ENCODE measurements at places on chromosomes 3 and 15.

GRCh38 chr3:70982284-70982683 lies 601.2 kb downstream of the FOXP1 start:
- no peak for DNase-seq

GRCh38 chr3:116039651-116039985 lies 405.7 kb downstream of the LSAMP start:
- DNase-seq = no peak

DNA sequence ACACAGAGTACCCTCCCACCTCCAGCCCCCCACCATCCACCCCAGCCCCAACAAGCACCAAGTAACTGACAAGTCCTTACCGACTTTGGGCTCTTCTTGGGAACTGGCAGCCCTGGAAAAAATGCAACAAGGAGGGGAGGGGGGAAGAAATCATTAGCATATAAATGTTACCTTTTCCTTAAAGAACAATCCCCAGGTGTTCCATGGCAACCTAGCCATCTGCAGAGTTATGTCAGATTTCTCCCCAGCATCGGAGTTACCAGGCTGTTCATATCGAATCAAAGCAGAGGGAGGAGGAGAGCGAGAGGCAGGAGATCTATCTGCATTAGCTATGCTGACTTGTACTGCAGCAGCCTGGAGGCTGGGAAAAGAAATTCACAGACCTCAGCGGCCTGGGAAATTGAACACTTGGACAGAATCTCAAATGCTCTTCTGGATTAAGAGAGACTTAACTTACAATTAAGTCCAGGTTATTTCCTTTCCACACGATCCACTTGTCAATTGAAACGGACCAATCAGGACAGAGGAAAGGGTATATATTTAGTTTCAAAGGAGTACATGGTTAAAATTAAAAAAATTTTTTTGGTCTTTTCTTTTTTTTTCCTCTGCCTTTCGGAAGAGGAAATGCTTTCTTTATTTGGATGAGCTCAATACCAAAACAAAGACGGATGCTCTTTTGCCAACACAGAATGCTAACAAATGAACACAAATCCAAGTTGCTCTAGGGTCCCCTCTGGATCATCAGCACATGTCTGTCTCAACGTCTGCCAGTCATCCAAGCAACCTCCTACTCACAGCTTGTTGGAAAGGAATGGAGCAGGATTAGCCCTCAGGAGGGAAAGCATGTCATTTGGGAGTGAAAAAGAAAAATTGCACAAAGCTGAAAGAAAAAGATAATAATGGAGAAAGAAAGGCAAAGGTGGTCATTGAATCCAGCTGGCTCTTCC lies 637.1 kb downstream of the MAGI1 start:
- no peak for DNase-seq

DNA sequence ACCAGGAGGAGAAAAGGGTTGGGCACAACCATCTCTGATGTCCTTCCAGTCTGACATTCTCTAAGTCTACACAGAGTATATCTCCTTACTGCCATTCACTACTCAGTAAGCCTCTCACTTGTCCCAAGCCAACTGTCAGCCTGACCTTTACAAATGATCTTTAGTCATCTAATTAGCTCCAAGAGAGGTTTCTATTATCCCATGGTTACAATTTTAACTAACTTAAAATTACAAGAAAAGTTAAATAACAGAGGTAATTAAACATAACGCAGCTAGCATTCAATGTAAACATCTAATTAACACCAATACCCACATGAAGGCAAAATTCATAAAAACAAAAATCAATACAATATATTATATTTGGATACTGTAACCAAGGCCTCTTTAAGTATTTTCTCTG lies 126.9 kb downstream of the LSAMP start:
- no peak for DNase-seq

GRCh38 chr3:179956416-179956830 lies 80.3 kb downstream of the PEX5L start:
- no peak for DNase-seq

GRCh38 chr3:63933459-63933858 lies 21.3 kb upstream of the SCAANT1 start:
- DNase-seq = no peak

DNA sequence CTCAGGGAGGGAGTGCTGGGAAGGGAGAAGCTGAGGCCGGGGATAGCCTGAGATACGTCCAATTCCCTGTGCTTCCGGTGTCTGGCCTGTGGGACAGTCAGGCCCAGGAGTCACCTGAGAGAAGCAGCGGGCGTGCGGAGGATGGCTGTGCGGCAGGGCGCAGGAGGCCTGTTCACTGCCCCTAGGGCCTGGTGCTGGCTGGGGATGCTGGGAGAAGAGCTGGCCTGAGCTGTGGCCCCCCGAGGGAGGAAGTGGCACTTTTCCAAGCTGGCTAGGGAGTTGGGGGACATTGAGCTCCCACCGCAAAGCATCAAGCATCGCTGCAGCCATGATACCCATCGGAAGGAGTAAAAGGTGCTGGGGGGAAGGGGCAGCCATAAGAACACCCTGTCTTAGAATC lies 108.8 kb downstream of the CHST2 start:
- no peak for DNase-seq

Measured in adrenal gland (tissue), 19 donors.